Posterior vena cava (tissue), 2 donors: ENCODE measurements at places on chromosomes 13 and 19. TPM values are rescaled to one million over a fixed set of nuclear protein-coding genes. Genes with fewer than 3 reads are reported as not detected.

ZNF667 gene
- total RNA-seq, result 3.8 TPM

FFAR2 gene
- 1.8 TPM for total RNA-seq

CD79A gene
- 0.52 TPM for total RNA-seq

TMEM238 gene
- 0.90 TPM for total RNA-seq

ZNF626 gene
- 16.1 TPM for total RNA-seq

ZNF569 gene
- total RNA-seq, result 8.2 TPM

KLK12 gene
- not detected for total RNA-seq

GNG7 gene
- total RNA-seq, result 6.1 TPM

RFC3 gene
- 5.3 TPM for total RNA-seq

F2RL3 gene
- 4.6 TPM for total RNA-seq

BBC3 gene
- 3.7 TPM for total RNA-seq

LIM2 gene
- total RNA-seq, result not detected

DNA sequence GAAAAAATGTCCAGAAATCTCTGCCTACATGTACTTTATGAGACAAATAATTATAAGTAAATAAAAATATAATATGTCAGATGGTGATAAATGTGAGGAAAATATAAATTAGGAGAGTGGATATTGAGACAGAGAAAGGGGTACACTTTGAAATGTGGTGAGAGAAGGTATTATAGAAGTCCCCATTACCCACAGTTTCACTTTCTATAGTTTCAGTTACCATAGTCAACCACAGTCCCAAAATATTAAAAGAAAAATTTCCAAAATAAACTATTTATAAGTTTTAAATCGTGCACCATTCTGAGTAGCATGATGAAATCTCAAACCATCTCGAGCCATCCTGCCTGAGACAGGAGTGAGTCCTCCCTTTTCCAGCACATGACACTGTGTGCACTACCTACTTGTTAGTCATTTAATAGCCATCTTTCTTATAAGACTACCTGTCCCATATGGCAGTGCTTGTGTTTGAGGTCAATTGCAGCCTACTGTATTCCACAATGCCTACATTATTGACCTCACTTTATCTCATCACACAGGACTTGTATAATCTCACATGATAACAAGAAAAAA lies 653.7 kb downstream of the DACH1 start:
- DNase-seq, result no peak

- DNase-seq, result no peak
These were observed 7.6 kb upstream of the TSPAN16 start for GRCh38 chr19:11288349-11288748.

GRCh38 chr19:34480971-34481841 lies at the start of gene WTIP:
Gene WTIP, plus strand, starts transcription at chr19:34481758. Its CDS starts 217 bp downstream, at chr19:34481975.
- DNase-seq, result peak; percentile 94

DNA sequence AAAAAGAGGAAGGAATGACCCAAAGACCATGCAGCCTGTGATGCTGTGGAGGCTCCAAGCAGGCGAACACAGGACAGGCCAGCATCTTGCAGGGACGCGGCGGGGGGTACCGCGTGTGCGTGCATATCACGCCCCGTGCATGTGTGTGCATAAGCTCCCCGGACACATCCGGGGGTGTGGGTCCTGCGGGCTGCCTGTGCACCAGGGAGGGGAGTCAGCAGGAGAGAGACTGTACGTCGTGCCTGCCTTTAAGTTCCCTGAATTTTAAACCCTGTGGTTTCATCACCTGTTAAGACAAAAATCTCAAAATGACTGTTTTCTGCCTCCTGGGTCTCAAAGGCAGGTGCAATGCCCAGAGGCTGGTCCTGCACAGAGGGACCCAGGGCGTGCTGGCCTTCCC lies 16.6 kb downstream of the ADAT3 start:
- DNase-seq, result no peak

- DNase-seq, result no peak
These were observed 35.4 kb upstream of the MAP3K10 start for GRCh38 chr19:40155749-40156265.

DNA sequence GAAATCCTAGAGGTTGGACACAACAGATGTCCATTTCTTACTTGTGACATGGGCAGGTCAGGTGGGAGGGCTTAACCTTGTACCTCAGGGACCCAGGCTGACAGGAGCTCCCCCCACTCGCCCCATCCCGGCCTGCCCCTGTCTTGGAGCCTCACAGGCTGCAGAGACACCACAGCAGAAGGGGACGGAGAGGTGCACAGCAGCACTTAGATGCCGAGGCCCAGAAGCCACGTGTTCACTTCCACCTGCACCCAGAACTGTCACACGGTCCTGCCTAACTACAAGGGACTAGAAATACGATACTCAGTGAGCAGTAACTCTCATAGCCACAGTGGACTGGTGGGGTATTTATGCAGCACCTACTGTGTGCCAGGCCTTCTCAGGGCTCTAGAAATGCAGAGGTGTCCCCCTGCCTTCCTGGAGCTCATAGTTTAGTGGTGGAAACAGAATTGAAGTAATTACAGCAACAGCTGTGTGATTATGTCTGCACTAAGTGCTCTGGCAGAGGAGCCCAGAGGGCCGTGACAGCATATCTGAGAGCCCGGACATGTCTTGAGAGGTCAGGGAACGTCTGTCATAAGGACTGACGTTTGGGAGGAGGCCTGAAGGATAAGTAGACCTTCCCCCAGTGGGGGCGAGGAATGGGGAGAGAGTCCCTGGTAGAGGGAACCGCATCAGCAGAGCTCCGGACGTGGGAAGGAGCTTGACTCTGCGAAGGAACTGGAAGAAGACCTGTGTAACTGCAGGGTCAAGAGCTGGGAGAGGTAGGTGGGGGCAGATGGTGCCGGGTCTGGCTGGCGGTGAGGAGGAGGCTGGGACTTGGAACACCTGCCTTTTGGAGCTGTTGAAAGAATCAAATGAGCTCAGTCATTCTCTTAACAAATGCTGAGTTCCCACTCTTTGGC lies 130.0 kb downstream of the SIPA1L3 start:
- DNase-seq, result no peak

DNA sequence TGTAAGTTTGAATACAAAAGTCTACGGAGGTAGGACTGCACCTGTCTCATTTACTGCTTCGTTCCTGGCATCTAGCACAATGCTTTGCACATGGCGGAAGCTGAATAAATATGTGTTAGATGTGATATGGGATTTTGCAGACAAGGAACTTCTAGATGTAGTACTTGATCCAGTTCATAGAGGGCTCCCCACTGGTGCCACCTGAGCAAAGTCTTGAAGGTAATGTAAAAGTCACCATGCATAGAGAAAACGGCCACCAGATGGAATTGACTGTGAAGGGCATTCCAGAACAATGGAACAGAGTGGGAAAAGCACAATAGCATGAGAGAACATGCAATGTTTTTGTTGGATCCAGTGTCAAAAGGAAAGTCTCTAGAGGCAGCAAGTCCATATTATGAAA lies 209.3 kb downstream of the HS6ST3 start:
- no peak for DNase-seq

DNA sequence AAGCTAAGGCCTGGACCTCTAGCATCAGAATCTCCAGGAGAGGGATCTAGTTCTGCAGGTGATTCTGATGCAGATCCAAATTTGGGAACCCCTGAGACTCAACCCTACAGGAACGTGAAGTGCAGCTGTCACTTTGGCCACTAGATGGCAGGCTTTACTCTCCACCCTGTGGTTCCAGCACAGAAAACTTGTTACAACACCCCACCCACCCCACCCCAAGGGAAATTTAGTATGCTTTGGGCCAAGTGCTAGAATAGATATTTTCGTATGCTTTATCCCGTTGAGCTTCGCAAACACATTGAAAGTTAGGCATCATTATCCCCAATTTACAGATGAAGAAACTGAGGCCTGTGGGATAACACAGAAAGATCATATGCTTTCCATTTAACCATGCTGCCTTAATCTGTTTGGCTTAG lies 232.0 kb downstream of the B3GLCT start:
- DNase-seq, result no peak

DNA sequence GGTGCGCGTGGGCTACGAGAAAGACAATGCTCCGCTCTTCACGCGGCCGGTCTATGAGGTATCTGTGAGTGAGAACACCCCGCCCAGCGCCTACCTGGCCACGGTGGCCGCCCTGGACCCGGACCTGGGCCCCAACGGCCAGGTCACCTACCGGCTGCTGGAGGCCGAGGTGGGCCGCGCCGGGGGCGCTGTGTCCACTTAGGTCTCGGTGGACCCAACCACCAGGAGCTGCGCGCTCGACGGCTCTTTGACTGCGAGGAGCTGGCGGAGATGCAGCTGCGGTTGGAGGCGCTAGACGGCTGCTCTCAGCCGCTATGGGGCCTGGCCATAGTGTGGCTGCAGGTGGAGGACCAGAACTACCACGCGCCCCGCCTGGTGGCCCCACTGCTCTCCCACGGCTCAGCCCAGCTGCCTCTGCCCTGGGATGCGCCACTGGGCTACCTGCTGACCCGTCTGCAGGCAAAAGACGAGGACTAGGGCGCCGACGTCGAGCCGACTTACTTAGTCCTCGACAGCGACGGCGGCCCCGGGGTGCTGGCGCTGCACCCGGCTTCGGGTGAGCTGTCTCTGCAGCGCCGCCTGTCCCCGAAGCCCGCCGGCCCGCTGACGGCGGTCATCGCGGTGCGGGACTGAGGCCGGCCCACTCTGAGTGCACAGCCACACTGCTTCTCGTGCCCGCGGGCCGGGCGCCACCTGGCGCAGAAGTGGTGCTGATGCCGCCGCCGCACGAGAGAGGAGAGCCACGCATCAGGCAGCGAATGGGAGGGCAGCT lies 173.0 kb downstream of the OLFM4 start:
- DNase-seq, result no peak

- no peak for DNase-seq
These were observed 3.2 kb downstream of the PTBP1 start for GRCh38 chr19:800360-801029.

DNA sequence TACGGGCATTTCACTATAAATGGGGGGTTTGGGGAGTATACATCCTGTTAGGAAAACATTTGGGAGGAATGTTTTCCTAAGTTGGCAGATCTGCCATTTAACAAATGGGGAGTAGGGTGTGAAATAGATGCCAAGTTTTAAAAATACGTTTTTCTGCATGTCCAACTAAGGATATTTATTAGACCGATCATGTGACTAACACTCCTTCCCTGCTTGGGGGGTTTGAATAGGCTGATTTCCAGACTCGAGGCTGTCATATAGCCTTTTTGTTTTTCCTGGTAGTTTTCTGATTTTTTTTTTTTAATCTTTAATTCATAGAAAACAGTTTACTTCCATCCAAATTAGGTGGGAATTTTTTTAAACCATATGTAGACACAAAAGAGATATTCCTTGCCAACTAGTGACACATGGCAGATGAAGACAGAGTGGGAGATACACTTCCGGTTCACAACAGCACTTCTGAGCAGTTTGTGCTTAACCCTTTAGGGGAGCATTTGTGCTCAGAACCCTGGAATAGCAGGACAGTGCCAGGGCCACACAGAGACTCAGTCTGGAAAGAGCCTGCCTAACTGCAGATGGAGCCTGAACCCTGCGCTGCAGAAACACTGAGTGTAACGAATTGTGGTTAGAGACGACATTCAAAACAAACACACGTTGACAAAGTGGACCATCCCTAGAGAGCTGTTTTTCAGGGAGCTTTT lies 5.6 kb upstream of the GATAD2A start:
- no peak for DNase-seq

GRCh38 chr13:108272333-108272732 lies 2.8 kb downstream of the TNFSF13B start:
- DNase-seq, result no peak

DNA sequence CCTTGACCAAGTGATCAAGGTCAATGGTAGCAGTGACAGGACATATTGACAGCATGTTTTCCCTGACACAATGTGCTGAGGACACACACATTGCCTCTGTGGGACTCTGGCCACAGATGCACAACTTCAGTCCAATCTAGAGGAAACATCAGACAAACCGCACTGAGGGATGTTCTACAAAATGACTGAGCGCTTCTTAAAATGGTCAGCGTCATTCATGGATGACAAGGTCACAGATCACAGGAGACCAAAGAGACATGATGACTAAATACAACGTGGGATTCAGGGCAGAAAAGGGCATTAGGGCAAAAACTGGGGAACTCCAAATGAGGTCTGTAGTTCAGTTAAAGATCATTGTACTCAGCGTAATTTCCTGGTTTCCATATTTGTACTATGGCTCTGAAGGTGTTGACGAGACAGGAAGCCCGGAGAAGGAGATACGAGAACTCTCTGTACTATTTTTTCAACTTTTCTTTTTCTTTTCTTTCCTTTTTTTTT lies 20.6 kb downstream of the PBX4 start:
- no peak for DNase-seq

- no peak for DNase-seq
These were observed 139.0 kb downstream of the RAP2A start for GRCh38 chr13:97573011-97573410.

- no peak for DNase-seq
These were observed 48.2 kb upstream of the GPI start for GRCh38 chr19:34316741-34317301.

GRCh38 chr19:53600217-53600616 lies 31.6 kb upstream of the DPRX start:
- DNase-seq, result no peak

DNA sequence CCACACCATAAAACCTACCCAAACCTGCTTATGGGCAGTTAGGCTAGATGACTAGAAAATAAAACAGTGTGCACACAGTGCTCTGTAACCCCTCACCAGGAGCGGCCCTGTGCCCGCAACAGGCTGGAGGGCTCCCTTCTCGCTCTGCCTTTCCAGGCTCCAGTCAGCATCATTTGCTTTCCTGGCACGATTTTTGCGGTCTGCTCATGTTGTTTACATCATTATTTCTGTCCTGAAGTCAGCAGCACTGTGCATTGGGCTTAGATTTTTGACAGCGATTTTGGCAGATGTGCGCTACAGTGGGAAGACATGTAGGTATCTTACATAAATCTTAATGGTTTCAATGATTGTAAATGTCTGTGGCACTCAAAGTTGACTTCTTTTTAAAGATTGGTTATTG lies 344.0 kb downstream of the MTUS2 start:
- DNase-seq, result no peak

DNA sequence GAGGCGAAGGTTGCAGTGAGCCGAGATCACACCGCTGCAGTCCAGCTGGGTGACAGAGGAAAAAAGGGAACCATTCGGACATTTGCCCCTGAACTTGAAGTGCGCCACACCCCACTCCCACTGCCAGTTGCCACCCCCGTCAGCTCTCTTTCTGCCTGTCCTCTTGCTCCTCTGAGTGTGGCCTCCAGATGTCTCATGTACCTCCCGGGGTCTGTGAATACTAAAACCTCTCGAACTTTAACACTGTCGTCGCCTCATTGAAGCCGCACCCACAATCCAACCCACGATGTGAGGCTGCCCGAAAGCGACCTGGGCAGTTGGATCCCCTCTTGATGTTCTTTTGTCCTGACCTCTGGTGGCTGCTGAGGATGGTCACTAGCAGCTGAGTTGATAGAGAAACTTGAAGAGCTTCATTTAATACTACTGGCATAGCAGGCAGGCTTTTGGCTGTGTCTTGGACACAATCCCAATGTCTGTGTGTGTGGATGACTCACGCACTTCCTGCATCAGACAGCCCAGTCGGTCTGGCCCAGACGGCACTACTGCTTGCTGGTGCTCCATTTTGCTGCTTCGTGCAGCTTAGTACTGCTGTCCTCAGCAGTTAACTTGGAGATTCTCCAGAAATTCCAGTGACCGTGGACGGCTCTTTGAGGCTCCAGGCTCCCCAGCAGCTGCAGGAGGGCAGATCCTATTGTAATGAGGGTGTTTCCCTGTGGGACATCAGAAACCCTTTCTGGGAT lies 4.2 kb downstream of the FPR3 start:
- peak; percentile 96 for DNase-seq
